Stimulated activated CD4-positive, alpha-beta T cell treated with anti-CD3 and anti-CD28 coated beads, Interleukin-4, amount 100 ng/mL, for 48 hours (primary cell): ENCODE measurements at places on chromosomes 12 and 14.

DNA sequence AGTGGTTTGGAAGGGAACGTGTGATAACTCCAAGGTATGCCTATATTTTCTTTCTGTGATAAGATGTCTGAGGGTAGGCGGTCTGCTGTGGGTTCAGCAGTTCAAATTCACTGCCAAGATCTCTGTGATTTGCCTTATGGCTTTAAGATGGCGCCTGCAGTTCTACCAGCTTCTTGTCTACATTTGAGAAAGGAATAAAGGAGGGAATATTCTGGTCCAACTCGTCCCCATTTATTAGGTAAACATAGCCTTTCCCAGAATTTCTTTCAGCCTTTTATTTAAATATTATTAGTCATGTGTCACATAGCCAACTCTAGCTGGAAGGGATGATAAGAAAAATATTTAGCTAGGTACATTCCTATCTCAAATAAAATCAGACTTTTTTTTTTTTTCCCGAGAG lies 48.8 kb downstream of the KCNJ8 start:
- no peak for DNase-seq

GRCh38 chr14:51999084-51999483 lies 9.7 kb downstream of the RTRAF start:
- no peak for DNase-seq

GRCh38 chr12:11553871-11554533 lies 95.5 kb upstream of the ETV6 start:
- DNase-seq: peak; percentile 34

DNA sequence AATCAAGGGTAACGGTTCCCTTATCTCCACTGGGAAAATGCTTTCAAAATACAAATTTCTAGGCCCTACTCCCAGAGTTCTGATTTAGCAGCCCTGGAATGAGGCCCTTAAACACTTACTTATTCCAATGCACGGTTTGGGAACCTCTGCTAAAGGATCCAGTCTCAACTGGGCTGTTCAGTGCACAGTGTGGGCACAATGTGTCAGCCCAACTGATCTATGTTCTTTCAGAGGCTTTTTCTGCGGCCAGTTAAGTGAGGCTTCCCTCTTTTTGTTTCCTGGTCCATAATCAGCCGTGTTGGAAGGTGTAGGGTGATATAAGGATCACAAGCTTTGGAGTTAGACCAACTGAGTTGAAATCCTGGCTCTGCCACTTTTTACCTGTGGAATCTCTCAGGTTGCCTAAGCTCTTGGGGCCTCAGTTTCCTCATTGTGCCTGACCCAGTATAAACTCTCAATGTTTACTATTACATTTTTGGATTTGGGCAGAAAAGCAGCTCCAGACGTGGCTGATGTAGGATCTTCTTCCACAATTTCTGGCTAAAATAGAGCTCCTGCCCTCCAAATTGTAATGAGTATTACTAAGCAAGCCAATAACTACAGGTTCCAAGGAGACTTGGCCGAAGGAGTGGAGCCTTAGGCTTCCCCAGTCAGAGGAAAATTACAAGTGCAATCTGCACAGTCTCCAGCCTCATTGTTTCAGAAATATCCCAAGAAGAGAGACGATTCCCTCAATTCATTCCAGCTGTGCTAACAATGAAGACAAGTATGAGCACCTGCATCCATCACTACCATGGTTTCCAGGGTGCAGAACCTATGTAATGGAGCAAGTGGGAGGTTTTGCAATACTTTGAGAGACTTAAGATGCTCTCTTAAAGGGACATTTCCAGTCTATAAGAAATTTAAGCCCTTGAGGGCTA lies 2.3 kb upstream of the ANGEL1 start:
- DNase-seq: no peak

DNA sequence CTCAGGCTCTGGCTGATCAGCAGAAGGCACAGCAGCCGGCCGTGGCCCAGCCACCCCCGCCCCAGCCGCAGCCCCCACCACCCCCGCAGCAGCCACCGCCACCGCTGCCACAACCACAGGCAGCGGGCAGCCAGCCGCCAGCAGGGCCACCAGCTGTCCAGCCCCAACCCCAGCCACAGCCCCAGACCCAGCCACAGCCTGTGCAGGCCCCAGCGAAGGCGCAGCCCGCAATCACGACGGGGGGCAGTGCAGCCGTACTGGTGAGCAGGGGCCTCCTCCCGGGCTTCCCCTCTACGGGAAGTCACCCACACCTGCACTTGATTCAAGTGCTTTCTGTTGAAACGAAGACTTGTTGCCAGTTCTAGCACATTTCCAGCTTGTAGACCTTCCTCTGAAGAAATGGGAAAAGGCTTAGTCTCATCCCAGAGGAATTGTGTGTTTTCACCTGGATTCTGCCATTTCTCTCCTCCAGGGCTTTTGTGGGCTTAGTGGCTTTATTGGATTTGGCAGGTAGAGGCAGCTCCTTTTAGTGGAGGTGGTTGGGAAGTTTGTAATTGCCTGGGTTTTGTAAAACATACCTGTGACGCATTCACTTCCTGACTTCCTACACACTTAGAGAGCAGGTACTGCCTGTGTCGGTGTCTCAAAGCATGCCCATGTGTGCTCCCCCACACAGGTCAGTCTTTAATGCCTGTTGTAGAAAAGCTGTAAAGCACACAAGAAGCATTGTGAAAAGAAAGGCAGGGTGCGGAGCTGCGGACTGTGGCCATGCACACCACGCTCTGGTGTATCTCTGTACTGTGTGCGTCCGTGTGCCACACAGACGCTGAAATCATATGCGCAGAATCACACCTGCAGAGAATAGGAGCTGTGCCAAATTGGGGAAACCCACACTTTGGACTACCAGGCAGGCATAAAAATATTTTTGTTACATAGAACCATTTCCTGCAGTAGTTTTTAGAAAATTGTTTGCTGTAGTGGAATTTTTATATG lies 90.5 kb downstream of the DDX51 start:
- no peak for DNase-seq

DNA sequence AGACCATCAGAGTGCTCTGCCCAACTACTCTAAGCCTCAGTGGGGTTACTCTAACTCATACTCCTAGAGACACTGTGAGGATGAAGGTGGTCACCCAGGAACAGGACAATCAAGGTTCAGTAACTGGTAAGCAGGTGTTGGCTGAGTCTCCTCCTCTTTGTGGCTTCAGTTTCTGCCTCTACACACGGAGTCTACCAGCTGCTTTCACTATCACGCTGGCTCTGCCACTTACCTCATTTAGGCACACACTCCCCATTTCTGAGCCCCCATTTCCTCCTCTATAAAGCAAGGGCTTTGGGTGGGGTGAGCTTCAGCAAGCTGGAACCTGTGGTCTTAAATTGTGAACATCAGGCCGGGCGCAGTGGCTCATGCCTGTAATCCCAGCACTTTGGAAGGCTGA lies 7.3 kb upstream of the TCHP start:
- DNase-seq: no peak

GRCh38 chr12:3238196-3238595 lies 161.0 kb downstream of the TSPAN9 start:
- no peak for DNase-seq

DNA sequence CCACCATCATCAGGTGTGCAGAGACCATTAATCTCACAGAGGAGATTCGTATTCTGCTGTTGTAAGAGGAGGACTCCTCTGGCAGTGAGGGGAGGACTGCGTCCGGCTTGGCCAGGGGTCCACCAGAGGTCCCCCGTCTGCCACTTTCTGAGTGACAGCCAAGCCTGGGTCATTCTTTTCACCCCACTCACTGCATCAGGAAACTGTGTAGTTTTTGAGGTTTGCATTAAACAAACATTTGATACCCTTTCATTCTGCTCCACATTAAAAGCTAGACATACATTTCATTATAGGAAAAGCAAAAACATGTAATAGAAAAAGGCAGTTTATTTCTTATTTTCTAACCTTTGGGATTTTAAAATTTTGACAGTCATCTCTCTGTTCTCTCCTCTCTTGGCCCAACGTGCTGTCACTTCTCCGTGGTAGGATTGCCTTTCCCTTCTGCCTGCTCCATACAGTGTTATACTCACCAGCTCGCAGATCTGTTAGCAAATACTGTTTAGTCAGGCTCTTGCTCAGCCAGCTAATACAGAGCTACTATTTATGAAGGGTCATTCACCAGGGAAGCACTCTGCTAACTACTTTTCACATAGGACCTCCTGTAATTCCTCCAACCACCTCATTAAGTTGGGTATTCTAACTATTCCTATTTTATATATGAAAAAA lies 99.3 kb downstream of the PELI2 start:
- no peak for DNase-seq

- no peak for DNase-seq
Observed at GRCh38 chr14:23346693-23347405, 5.8 kb downstream of the SLC22A17 start.

- peak; percentile 71 for DNase-seq
Observed at GRCh38 chr12:49644620-49644994, 21.2 kb downstream of the PRPF40B start.

DNA sequence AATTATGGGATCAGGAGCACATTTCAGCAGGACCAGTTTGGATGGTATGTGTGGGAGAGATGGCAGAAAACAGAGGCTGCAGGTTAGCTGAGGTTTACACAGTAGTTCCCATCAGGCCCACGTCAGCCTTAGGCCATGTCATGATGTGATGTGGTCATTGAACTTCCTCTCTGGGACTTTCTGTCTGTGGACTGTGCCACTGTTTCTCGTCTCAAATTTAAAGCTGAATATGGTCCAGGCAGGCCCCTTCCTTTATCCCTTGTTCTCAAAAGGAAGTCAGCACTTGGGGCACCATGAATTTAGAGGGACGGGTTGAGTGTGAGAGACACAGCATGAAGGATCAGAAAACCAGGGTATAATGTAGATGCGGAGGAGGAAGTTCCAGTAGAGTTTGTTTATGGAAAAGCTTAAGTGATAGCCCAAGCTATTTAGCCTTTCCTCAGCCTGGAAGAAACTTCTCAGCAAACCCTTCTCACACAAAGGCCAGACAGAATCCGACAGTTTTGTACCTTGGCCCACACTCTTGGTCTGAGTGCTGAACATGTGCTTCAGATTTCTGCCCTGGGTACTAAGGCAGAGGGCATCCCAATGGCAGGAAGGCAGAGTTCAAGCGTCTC lies 3.6 kb upstream of the IGFBP6 start:
- DNase-seq: no peak

DNA sequence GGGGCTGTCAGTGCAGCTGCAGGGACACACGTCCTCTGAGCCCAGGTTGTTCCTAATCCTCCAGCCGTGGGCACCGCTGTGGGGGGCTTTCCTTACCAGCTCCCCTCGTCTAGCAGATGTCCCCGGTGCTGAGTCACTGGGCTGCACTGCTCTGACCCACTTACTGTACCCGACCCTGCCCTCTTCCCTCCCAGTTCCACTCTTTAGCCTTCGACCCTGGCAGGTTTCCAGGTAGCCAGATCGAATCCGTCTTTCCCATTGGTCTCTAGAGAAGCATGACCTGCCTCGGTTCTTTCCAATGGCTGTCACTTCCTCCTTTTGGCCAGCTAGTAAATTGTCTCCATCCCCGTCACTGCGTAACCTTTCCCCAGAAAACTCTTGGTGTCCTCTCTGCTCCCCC lies 48.4 kb downstream of the ELK3 start:
- no peak for DNase-seq

DNA sequence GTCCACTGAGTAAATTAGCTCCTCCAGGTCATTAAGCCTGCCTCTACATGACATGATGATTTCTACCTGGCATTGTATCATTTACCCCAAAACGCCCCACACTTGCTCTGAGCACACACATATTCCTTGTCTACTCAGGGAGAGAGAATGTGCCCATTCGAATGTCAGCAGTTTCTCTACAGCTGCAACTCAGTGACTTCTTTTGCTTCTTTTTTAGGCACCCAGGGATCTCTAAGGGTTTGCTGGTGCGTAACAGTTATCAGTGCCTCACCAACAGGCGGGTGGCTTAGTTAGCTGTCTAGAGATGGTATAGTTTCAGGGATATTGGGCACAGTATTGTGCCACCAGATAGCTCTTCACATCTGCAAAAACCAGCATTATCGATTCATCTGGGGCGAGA lies 316.9 kb downstream of the PDZRN4 start:
- DNase-seq: no peak
